ENCODE measurements at places on chromosomes 2 and 18. TPM values are rescaled to one million over a fixed set of nuclear protein-coding genes. Genes with fewer than 3 reads are reported as not detected.

Gene UGT1A4
- total RNA-seq = 0.11 TPM

GRCh38 chr2:126329173-126329572 lies 326.8 kb upstream of the GYPC start:
- DNase-seq = no peak

DNA sequence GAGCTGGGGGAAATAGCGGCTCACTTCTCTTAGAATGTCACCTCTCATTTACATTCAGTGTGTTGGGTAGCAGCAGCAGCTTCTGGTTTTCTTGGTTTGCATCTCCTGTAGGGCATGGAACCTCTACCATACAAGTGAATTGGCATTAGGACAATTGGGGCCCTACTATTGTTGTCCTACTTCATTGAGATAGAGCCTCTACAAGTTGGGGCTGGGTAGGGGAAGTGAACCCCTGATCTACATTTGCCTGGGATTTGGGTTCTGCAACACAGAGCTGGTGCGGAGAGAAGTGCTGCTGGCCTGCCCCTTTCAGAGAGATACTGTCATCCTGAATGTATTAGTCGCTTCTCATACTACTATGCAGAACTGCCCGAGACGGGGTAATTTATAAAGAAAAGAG lies 391.6 kb upstream of the HS6ST1 start:
- no peak for DNase-seq

DNA sequence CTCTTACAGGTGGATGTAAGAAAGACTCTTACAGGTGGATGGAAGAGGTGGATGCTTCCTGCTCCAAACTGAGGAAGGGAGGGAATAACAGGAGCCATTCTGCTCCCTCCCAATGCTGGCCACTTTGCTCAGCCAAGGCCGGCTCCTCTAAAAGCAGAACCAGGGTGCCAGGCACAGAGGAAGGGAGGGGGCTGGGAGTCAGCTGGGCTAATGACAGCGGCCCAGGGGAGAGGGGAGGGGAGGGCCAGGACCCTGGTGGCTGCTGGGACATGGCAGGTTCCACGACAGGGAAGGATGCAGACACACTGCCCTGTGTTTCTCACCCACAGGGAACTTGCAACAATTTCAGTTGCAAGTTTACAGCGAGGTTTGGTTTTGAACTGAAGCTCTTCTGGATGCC lies 173.4 kb downstream of the ANAPC1 start:
- no peak for DNase-seq

GRCh38 chr2:97900806-97901205 lies 94.9 kb downstream of the TMEM131 start:
- DNase-seq = no peak

- no peak for DNase-seq
Measured at GRCh38 chr2:229927817-229928321, 5.6 kb downstream of the FBXO36 start.

DNA sequence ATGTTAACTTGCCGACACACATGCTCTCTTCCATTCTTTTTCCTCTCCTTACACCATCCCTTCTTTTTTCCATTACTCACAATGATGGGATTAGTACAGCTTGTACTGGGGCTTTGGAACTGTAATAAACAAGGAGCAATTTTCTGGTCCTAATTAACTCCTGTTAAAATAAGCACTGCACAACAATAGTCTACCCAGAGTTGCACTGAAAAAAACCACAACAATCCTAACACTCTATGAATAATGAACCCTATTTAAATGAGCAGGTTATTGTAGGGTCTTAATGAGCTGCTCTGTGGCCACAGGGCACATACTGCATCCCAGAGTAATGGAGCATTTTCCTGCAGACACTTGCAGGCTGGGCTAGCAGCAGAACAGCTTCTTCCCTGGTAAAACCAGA lies 380.3 kb downstream of the NRXN1 start:
- DNase-seq = no peak

DNA sequence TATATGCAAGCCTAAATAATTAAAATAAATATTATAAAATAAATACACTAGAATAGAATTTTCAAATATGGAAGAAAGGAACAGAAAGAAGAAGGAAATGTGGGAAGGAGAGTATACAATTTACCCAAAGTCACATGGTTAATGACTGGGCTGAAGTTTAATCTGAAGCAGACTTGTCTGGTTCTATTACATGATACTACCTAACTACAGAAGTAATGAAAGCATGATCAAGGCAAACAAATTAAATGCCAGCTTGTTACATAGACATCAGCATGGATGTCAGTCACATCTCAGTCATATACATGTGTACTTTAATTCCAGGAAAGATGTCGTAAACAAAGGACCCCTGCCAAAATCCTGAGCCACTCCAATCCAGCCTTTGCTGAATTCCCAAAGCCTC lies 1060.8 kb downstream of the CNTNAP5 start:
- DNase-seq = no peak

DNA sequence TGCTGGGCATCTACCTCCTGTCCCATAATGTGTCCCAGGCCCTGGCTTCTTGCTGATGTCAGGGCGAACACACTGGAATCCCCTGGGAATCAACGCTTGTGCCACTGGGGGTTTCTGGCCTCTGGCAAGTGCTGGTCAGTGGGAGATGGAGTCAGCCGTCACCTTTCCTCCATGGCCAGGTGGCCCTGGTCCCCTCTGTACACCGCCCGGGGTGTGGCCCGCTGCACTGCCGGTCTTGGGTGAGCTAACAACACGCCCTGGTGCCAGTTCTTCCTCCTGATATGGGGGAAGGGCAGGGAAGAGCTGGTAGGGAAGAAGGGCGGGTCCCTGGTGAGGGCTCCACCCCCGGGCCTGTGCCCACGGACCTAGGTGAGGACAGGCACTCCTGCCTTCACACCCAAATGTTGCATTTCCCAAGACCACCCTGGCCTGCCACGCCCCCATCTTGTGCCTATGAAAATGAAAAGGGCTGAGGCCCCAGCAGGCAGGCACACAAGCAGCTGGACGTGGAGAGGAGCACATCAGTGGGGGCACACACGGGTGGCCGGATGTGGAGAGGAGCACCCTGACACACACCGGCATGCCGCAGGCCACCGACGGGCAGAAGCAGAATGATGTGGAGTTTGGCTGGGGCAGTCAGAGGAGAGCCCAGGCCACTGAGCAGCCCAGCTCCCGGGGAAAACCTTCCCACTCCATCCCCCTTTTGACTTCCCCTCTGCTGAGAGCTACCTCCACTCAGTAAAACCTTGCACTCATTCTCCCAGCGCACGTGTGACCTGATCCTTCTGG lies 140.5 kb downstream of the ASB1 start:
- no peak for DNase-seq

- DNase-seq = peak; percentile 50
Measured at GRCh38 chr18:35513181-35513936, 15.6 kb upstream of the INO80C start.
